Activated B cell treated with CpG ODN at 0.5 μM for 24 hours (primary cell): ENCODE measurements at places on chromosomes 12 and 14. TPM values are rescaled to one million over a fixed set of nuclear protein-coding genes. Genes with fewer than 3 reads are reported as not detected.

The LARP4 gene
- total RNA-seq, result 48.2 and 56.3 TPM in 2 replicates

The ZNF891 gene
- total RNA-seq, result 2.9 and 4.0 TPM in 2 replicates

GRCh38 chr12:44000309-44000952, 164.6 kb downstream of the TMEM117 start:
- H3K27me3 ChIP-seq, result no peaks in the 10 kb centered on the region
- no peak overlapping the region for H3K27ac ChIP-seq
- no peak for DNase-seq
- no peak overlapping the region for H3K4me3 ChIP-seq
- peaks cover 6% of the 10 kb centered on the region for H3K36me3 ChIP-seq
- H3K4me1 ChIP-seq, result no peaks in the 10 kb centered on the region

GRCh38 chr12:31895449-31896150, 63.6 kb upstream of the RESF1 start:
- DNase-seq, result no peak
- peaks cover 77% of the 10 kb centered on the region for H3K4me1 ChIP-seq
- H3K36me3 ChIP-seq, result peaks cover 43% of the 10 kb centered on the region
- H3K27me3 ChIP-seq, result no peaks in the 10 kb centered on the region
- peak overlapping the region; percentile 96 for H3K27ac ChIP-seq

- H3K27ac ChIP-seq, result peak overlapping the region; percentile 38
- no peak for DNase-seq
- peaks cover 15% of the 10 kb centered on the region for H3K27me3 ChIP-seq
- no peaks in the 10 kb centered on the region for H3K36me3 ChIP-seq
- H3K4me1 ChIP-seq, result peaks cover 87% of the 10 kb centered on the region
These were observed 25.3 kb upstream of the TCL1B start for GRCh38 chr14:95660651-95661515.

DNA sequence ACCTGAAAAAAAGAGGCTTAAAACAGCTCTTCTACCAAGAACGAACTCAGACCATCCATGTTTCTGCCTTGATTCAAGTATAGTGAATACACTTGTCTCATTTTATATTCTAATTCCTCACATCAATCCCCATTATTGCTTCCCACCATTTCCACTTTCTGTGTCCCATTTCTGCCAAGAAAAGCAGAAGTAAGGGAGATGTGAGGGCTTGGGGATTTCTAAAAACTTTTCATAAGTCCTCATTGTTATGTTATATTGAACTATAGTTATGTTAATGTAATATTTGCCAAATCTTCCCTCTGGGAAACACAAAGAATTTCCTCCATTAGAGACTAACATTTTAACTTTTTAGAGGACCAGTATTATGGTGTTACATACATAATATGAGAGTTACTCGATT, 48.2 kb upstream of the PSMA6 start:
- no peak for DNase-seq
- no peaks in the 10 kb centered on the region for H3K27me3 ChIP-seq

DNA sequence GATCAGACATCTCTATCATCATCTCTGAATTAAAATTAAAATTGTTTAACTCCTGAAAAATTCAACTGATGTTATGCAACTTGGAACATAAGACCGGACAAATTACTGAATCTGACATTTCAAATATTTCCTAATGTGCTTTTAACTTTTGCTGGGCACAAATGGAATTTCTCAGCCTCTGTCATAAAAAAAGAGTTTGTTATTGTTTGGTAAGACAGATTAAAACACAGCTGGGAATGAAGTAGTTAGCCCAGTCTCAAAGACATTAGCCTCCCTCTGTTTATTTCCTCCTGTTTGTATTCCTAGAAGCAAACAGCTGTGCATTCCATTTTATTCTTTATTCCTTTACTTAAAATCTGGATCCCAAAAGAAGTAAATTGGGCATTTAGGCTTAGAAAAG, 29.4 kb downstream of the PLEKHA5 start:
- DNase-seq, result no peak
- no peaks in the 10 kb centered on the region for H3K36me3 ChIP-seq
- no peak overlapping the region for H3K4me3 ChIP-seq
- no peak overlapping the region for H3K27ac ChIP-seq
- H3K4me1 ChIP-seq, result no peaks in the 10 kb centered on the region
- no peaks in the 10 kb centered on the region for H3K27me3 ChIP-seq
